Activated T-cell treated with anti-CD3 and anti-CD28 coated beads, Interleukin-2, amount 50 U/mL, for 48 hours (primary cell): ENCODE measurements at places on chromosomes 7 and 10.

- DNase-seq: no peak
These were observed 116.6 kb downstream of the NKX6-2 start for GRCh38 chr10:132669208-132669861.

DNA sequence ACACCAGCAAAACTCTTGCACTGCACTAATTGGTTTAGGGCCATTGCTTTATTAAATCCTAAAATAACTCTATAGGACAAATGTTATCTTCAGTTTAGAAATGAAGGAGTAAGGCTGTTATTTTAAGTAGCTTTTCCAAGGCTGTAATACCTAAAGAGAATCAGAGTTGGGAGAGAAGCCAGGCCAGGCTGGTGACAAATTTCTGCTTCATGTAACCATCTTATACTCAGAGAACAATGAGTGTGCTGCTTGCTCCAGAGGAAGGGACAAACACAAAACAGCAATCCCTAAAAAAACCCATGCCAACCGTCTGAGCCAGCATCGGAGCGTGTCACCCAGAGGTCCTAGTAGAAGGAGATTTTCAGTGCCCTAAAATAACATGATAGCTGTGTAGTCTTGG, 49.7 kb upstream of the TARP start:
- DNase-seq: no peak

DNA sequence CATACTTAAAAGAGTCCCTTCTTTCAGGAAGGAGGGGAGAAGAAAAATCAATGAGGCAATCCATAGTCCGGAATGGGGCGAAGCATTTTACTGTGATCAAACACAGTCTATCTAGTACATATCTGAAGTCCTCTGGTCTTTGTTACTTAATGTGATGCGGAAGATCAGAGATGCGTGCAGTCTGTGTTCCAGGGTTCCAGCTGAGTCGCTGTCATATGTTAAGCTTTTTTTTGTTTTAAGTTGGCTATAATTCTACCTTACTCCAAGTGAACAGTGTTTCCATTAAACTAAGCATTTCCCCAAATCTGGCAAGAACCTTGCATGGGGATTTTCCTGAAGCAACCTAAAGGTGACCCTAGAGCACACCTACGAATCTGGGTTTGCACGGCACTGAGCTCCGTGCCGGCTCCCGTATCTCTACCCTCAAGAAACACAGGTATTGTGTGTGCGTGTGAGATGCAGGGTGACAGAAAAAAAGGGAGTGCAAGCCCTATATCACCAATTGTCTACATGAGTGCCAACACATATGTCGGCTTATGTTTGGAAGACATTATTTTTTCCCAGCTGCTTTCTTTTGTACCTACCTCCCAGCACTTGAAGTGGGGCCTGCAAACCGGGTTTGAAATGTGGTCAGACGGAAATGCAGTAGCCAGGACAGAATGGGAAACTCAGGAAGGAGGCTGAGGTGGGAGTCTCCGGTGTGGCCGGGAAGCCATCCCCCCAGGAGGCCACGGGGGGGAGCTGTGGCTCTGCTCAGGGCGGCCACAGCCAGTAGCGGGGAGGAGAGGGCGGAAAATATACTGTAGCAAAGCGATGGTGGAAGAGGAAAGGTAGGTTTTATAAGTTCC, 435.8 kb upstream of the MGMT start:
- DNase-seq: peak; percentile 55

DNA sequence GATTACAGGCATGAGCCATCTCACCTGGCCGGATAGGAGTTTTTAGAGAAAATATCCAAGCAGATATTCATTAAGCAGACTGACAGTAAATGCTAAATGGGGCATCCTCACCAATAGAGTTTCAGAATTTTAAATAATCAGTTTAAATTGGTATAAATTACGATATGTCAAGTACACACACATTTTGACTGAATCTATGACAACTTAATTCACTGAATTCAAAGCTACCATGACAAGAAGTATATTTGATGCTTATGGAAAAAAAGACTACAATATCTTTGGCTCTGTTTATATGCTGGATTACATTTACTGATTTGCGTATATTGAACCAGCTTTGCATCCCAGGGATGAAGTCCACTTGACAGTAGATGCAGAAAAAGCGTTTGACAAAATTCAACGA, 774.7 kb downstream of the PCDH15 start:
- DNase-seq: no peak

GRCh38 chr10:70584909-70585544, 17.5 kb downstream of the PRF1 start:
- no peak for DNase-seq

GRCh38 chr10:30353851-30354250, 4.8 kb upstream of the MTPAP start:
- DNase-seq: no peak

GRCh38 chr7:129471402-129471827, 30.9 kb upstream of the SMKR1 start:
- DNase-seq: no peak

GRCh38 chr10:60434418-60435046, 44.9 kb upstream of the ANK3 start:
- no peak for DNase-seq

DNA sequence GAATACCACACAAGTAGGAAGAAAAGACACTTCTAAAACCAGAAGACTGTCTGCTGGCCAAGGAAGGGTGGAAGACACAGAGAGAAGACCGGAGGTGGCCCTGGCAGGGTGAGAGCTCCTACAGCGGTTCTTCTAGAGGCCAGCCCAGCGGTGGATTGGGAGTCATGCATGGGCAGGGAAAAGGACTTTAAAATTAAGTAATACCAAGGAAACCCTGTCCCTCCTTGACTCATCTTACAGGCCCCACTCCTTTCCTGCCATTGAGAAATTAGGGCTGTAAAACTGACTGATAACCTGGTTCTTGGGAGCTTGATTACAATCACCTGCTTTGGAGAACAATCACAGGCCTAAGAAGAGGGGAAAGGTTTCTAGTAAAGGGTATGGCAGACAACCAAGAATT, 16.1 kb downstream of the CALML3 start:
- no peak for DNase-seq

DNA sequence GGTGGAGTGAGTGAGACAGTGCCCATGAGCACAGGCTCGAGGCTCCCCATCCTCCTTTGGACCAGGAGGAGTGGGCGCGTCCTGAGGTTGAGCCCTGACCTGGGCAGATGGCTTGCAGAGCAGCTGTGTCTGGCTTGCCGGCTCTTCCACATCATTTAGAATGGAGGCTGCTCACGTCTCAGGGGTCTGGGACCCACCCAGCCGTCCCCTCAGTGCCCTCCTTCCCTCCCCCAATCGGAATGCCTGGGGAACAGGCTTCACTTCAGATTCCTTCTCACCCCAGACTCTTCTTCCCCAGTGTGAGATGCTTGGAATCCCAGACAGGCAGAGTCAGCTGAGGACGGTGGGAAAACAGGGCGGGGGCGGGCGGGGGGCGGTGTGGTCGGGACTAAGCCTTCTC, 968.6 kb upstream of the ZNF722 start:
- DNase-seq: no peak

GRCh38 chr7:96026010-96026409, 253.7 kb downstream of the DYNC1I1 start:
- no peak for DNase-seq

DNA sequence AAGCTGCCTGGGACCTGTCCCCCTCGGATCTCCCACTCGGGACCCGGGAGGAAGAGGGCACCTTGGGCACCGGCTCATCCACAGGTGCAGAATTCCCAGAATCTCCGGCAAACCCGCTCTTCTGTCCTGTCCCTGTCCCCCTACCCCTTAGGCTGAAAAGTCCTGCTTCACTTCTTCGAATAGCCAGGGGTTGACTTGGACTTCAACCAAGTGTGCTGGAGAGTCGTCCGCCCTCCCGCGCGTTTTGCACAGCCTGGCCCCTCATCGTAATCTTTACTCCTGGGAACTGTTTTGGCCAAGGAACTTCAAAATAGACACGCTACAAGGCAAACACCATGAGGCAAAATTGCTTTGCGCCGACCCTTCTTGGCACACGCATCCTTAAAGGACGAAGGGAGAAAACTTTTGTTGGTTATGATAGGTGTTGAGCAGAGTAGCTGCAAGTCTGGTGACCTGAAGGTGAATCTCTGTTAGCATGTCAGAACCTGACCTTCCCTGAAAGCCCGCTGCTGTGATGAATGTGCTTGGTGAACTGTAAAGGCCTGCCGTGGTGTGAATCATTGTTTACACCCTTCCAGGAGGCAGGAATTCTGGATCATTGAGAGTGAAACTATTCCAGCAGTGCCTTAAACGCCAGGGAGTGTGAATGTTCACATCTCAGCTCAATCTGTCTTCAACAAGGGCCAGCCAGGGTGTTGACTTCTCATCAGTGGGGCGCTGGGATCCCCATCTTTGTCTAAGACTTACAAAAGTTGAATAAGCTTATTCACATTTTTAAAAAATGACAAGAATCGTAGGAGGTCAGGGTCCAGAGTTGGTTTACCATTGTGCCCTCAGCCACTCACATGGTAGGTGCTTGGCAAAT, 589 bp upstream of the RAPGEF5 start:
- no peak for DNase-seq

DNA sequence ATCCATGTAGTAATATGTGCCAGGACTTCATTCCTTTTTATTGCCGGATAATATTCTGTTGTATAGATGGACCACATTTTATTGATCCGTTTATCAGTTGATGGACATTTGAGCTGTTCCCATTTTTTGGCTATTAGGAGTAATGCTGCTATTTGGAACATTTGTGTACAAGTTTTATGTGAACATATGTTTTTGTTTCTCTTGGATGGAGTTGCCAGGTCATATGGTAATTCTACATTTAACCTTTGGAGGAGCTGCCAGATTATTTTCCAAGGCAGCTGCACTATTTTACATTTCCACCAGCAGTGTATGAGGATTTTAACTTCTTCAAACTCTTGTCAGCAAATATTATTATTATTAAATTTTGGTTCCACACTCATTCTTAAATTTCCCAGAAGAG, 59.2 kb downstream of the C10orf90 start:
- DNase-seq: no peak

- no peak for DNase-seq
These were observed 235.3 kb upstream of the PRKCQ start for GRCh38 chr10:6815346-6815745.

GRCh38 chr7:116548506-116548905, 23.7 kb downstream of the CAV1 start:
- DNase-seq: no peak

DNA sequence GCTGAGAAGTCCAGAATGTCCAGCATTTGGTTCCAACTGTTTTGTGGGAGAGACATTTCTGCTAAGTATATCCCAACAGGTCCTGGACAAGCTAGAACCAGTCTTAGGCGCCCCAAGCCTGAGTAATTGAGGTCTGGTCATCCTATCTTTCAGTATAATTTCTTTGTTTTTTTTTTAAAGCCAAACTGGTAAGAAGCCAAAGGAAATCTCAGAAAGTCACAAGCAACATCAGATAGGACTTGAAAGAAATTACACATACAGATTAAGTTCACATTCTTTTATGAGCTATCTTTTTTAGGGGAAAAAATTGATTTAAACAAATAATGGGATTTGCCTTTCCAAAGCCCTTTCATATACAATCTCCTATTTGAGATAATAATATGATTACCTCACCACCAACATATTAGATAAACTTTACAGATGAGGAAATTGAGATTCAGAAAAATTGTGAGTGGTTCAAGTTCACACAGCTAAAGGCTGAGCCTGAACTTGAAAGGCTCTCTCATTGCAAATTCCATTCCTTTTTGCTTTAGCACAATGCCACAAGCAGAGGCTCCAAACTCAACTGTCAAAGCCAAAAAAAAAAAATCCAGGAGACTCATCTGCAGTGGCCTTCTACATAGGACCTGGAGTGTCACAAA, 15.0 kb downstream of the PDLIM1 start:
- DNase-seq: no peak

DNA sequence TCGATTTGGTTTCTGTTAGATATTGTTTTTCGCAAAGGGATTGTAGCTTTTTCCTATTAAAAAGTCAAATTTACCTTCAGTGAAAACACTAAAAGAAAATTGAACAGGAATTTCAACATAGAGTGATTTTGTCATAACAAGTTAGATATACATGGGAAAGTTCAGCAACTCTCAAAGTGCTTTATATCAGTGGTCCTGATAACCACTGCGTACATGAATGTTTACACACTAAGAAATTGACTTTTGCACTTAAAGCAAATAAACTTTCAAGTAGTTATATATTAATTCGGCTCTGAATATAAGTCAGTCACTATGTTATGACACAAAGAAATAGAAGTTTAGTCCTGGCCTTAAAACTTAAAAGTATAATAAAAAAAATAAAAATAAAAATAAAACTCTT, 101.3 kb upstream of the DKK1 start:
- DNase-seq: no peak

DNA sequence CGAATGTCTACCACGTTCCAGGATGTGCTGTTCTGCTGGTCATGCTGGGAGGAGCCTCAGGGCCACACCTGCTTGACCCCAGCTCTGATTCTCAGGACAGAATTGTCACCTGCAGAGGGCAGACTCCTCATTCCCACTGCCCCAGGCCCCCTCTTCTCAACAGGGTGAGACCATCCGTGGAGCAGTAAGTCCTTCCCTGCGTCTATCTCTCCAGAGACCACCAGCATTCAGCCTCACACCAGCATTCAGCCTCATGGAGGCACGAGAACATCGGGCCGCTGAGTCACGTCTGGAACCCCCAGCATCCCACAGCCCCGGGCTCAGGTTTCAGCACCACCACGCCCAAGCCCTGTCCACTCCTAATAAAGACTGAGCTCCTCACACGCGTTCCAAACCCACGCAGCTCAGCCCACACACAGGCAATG, 273.4 kb downstream of the DIP2C start:
- no peak for DNase-seq

- DNase-seq: no peak
These were observed 13.9 kb downstream of the RAPGEF5 start for GRCh38 chr7:22343071-22343470.
